EL (cell line): ENCODE measurements at places on chromosomes 1 and 21.

DNA sequence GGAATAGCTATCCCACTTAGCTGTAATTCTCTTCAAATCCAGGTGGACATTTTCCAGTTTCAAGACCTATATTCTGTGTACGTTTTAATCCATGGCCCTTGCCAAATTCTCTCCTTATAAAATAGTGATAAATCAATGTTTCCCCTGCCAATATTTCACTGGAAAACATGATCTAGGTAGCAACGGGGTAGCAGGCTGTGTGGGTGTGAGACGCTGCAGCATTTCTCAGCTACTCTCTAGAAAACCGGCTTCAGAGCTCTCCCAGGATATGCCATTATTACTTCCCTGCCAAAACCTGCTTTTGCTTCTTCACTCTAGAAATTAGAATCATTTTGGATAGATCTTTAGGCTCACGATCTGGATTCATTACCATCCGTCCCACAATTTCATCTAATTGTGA lies 82.1 kb upstream of the SIPA1L2 start:
- DNase-seq: no peak

DNA sequence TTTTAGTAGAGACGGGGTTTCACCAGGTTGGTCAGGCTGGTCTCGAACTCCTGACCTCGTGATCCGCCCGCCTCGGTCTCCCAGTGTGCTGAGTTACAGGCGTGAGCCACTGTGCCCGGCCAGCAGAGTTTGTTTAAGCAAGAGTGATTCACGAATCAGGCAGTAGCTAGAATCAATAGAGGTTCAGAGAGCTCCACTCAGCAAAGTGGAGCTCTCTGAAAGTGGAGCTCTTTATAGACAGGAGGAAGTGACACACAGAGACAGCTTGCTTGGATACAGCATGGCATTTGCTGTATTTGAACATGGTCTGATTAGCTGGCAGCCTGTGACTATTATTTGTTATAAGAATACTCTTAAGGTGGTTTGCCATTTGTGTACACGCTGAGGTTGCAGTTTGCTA lies 27.1 kb upstream of the CD34 start:
- peak; percentile 61 for DNase-seq

GRCh38 chr21:28473530-28474220 lies 519.0 kb downstream of the LTN1 start:
- peak; percentile 12 for DNase-seq

- no peak for DNase-seq
Measured at GRCh38 chr1:51009381-51009780, 39.3 kb downstream of the CDKN2C start.

- peak; percentile 32 for DNase-seq
Measured at GRCh38 chr1:68107771-68108170, 57.3 kb upstream of the DIRAS3 start.

- DNase-seq: no peak
Measured at GRCh38 chr1:179770887-179771502, 27.9 kb downstream of the FAM163A start.

- DNase-seq: peak; percentile 63
Measured at GRCh38 chr1:193406901-193407300, 220.5 kb upstream of the B3GALT2 start.

GRCh38 chr1:154193821-154194220 lies 1.9 kb upstream of the TPM3 start:
- peak; percentile 35 for DNase-seq

DNA sequence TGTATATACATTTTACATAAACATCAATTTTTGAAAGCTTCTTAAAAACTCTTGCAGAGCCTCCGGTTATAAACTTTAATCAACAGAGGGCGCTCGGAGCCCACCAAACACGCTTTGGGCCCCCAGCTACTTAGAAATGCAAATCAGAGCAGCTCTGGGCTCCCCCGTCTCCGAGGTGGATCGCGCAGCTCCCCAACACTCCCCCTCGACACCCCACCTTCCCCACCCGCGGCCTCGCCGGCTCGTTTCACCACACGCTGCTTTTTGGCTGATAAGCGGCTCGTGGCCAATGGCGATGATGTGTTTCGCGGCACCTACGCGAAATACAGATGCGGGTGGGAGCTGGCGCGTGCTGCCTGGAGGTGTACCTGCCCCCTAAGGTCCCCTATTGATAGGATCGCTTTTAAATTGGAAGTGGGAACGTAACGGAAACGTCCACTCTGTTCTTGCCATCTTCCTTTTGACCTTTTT lies 1.7 kb upstream of the KIF26B start:
- DNase-seq: peak; percentile 72

GRCh38 chr1:59775480-59775879 lies 39.3 kb upstream of the HOOK1 start:
- DNase-seq: no peak

DNA sequence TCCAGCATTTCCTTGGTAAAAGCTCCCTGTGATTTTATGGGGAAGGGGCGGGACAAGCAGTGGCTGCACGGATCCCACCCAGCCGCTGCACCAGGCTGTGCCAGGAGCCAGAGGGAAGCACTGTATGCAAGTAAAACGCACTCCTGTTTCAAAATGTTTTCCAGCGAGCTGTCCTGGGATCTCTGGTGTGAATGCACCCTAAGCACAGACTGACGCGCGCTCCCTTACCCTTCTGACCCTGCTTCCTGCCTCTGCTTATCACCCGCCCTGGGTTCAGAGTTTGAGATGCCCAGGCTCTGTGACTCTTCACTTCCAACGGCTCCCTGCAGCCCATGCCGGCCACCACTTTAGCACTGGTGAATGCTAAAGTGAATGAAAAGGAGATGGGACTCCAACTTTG lies 131.2 kb downstream of the RHOU start:
- no peak for DNase-seq

GRCh38 chr21:22763442-22763841 lies 1765.2 kb downstream of the NCAM2 start:
- no peak for DNase-seq
